ENCODE measurements at places on chromosomes 5 and 9. TPM values are rescaled to one million over a fixed set of nuclear protein-coding genes. Genes with fewer than 3 reads are reported as not detected.

NMRK1 gene
- 42.4 TPM for total RNA-seq

LEAP2 gene
- 0.68 TPM for total RNA-seq

TRPM3 gene
- total RNA-seq = not detected

PAPPA gene
- total RNA-seq = 9.4 TPM

PCDHGB4 gene
- total RNA-seq = 2.8 TPM

MSMP gene
- not detected for total RNA-seq

EIF4EBP3 gene
- 20.7 TPM for total RNA-seq

F2R gene
- 2.3 TPM for total RNA-seq
